Stimulated activated CD8-positive, alpha-beta memory T cell treated with anti-CD3 and anti-CD28 coated beads, Interleukin-15, amount 100 ng/mL, for 24 hours (primary cell): ENCODE measurements at places on chromosomes 5 and 9.

- no peak for DNase-seq
Observed at GRCh38 chr5:54936201-54936600, 49.2 kb downstream of the ESM1 start.

GRCh38 chr5:35230038-35230611, at the start of gene PRLR:
Gene PRLR (minus strand): TSS chr5:35230487. CDS start chr5:35089620, 140,867 bp downstream.
- DNase-seq: no peak

GRCh38 chr9:127522727-127523126, 71.4 kb downstream of the LRSAM1 start:
- no peak for DNase-seq

DNA sequence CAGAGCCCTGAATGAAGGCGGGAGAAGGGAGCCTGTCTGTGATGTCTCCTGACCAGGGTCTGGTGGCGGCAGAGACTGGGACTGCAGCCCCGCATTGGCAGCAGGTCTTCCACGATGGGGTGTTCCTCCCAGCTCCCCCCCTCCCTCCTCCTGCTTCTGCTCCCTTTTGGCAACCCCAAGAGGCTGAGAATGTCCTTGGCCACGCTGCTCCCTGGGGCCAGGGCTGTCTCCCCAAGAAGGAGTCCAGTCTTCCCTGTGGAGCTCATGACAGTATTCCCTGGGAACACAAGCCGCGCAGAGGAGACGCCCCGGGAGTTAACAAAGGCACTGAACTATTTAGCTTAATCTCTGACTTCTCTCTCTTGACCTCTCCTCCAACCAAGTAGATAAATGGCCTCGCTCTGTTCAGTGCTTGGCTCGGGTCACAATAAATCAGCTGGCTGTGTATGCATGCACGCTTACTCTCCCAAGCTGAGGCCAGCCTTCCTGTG, 84.0 kb upstream of the NEURL1B start:
- no peak for DNase-seq

DNA sequence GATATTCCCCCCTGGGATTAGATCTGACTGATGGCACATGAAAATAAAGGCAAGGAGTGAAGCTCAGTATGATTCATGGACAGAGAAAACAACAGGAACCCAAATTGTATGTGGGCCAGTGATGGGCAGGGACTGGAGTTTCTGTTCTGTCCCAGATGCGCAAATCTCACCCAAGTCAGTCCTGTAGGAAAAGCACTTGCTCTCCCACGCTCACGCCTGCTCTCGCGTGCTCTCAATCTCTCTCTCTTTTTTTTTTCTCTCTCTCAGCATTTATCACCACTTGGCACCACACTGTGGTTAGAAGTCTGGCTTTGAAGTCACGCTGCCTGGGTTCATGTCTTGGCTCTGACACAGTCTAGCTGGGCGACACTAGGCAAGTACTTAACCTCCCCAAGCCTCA, 106.5 kb upstream of the LRRTM2 start:
- DNase-seq: no peak

DNA sequence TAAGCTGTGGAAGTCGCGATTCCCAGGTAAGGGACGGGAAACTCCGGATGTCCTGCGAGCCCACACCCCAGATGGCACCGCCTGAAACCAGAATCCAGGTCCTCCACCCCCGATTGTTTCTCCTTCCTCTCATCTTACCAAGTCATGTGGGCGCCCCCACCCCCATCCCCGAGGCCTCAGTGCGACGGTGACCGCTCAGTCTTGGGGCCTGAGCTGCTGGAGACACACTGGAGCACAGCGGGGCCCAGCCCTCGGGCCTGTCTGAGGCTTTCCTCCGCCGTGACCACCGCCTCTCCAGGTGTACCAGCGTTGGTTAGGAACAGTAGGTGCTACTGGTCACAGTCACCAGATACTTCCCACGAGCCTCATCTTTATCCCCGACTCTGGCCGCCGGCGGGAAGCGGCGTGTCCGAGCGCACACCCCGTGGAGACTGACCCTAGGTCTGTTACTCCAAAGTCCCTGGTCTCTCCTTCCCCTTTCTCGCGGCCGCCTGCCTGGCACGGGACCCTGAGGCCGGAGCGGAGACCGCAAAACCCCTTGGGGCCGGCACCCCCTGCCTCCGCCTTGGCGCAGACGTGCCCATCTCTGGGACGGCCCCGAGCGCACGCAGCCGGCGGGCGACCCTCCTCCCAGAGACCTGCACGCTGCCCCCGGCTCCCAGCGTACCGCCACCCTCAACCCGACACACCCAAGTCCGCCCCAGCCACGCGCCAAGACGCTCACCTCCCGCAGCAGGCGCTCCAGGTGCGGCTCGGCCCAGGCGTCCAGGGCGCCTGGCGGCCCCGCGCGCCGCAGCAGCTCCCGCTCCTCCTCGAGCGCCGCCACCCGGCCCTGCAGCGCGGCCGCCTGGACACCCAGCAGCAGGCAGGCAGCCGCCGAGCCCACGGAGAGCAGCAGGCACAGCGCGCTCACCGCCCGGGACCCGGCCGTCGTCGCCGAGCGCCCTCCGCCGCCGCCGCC, 733 bp downstream of the COL23A1 start:
- DNase-seq: no peak
